ENCODE measurements at places on chromosomes 11 and 22.

GRCh38 chr11:1481483-1481825 is 5.1 kb downstream of the MOB2 start:
- no peak for DNase-seq

- DNase-seq: no peak
These were observed 2.7 kb downstream of the CAPN5 start for GRCh38 chr11:77069336-77069968.

GRCh38 chr11:47355283-47356128 is 3.0 kb upstream of the MYBPC3 start:
- DNase-seq: no peak

DNA sequence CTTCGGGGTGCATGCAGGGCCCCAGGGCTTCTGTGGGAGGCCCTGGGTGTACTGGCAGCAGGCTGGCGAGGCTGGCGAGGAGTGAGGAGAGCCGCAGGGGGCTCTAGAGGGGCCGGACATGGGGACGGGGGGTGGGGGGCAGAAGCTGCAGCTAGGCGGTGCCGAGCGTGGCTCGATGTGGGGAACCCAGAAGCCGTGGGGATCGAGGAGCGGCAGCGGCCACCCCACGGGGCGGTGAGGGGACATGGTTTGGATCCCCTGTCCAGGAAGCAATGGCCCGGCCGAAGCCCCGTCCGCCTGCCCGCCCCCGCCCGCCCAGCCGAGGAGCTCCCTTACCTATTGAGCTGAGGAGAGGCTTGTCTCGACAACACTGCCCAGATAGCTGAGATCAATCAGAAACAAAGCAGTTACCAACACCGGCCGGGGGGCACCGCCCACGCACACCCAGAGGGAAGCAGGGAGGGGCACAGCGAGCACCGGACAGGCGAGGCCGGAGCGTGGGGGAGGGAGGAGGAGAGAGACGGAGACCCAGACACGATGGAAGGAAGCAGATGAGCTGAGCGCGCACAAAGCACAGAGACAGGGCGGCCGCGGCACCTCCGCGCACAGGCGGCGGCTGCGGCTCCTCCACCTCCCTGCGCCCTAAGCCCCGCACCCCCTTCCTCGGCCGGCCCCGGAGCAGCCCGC is 38.7 kb downstream of the IGSF9B start:
- no peak for DNase-seq

- no peak for DNase-seq
These were observed 52.6 kb downstream of the PITPNB start for GRCh38 chr22:27866135-27867084.

DNA sequence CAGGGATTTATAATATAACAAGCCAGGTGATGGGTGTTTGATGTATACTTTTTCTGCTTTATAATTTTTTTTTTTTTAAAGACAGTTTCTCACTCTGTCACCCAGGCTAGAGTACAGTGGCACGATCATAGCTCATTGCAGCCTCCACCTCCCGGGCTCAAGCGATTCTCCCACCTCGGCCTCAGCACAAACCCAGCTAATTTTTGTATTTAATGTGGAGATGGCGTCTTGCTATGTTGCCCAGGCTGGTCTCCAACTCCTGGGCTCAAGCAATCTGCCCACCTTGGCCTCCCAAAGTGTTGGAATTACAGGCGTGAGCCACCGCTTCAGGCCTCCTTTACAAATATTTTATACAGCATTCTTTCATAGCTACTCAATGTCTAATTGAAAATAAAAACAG is 48.6 kb downstream of the MORC2 start:
- DNase-seq: no peak

DNA sequence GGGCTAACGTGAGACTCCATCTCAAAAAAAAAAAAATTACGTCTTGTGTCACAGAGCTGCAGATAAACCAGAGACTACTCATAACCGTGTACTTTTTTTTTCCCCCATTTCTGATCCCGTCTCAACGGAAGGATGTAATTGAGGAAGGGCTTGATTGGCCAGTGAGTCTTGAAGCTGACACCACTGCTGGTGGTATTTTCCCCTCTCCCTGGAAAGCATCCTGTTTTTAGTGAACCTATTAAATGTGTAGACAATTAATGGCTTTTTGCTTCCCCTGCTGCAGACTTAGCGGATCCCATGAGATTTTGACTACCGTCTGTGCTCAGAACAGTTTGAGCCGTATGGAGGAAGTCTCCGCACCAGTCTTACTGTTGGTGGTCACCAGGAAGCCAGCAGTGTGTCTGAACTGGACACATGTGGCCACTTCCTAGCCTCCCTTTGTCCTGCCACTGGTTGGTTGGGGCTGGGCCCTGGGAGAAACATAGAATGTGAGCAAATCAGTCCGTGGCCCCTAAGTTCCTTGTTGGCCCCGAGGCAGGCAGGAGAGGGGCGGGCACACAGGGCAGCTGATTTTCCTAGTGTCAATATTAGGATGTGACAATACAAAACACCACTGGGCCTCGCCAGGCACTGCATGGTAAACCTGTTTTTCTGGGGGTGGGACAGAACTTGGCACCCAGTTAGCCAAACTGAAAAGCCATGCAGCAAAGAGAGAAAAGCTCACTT is 3.1 kb downstream of the BIK start:
- no peak for DNase-seq

GRCh38 chr11:18384157-18384641 is 10.2 kb upstream of the LDHA start:
- no peak for DNase-seq

- DNase-seq: no peak
These were observed 174.2 kb upstream of the PDGFD start for GRCh38 chr11:104338186-104338585.

DNA sequence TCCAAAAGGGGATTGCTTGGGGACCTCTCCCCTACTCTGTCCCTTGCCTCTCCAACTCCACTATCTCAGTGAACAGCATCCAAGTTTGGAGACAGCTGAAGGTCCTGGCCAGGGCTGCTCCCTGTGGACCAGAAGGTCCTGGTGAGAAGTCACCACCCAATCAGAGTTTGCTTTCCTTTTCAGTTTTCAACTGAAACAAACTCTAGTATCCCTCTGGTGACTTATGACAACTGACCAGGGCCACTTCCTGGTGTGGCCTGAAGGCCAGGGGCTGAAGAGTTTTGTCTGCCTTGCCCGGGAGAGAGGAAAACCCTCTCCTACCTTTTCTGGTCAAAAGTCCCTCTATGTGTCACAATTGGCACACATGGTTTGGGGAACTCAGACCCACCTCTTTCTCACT is 5.1 kb downstream of the JAML start:
- no peak for DNase-seq

GRCh38 chr11:25702417-25702816 is 629.5 kb upstream of the ANO3 start:
- no peak for DNase-seq

GRCh38 chr11:133600306-133600705 is 68.0 kb upstream of the OPCML start:
- DNase-seq: no peak

GRCh38 chr11:134879931-134880330 is 467.9 kb upstream of the B3GAT1 start:
- no peak for DNase-seq

DNA sequence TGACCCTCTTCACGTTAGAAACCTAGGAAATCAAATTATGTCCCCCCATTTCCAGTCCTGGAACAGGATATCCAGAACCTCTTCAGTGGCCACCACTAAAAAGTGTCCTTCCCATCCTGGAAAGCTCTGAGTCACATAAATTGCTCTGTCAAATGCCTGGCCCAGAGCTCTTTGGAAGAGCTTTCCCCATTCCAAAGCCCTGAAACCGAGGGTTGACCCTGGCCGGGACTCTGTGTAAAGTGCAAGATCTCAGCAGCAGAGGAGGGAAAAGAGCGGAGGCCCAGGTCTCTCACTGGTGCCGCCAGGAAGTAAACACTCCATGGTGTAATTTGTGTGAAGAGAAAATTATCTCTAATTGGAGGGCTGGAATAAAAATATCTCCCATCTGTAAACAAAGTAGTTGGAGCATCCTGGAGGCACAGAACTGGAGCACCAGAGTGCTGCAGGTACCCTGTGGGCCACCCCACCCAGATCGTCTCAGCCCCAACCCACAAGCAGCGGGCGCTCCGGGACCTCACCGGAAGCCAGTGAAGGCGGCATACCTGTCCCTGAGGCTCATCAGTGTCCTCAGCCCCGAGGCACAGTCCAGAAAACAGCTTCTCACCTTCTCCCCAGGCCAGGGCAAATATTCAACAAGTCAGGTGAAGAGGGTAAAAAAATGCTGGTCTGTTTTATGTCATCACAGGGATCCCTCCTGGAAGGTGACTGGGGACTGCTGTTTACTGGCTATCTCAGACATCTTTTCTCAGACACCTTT is 4.7 kb upstream of the JAM3 start:
- DNase-seq: no peak

DNA sequence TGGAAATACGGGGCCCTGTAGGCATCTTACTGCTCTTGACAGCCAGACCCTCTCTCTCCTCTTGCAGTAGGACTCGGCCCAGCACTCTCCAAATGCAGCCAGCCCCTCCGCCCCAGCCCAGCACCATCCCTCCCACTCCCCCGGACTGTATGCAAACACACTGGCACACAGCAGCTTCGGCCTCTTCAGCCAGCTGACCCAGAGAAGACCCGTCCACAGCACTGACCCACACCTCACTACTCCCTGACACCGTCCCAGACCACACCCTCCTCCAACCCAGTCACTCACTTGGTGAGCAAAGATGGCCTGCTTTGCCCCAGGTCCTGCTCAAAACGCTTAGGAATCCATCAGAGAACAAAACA is 164.6 kb downstream of the IGLL1 start:
- no peak for DNase-seq

- no peak for DNase-seq
These were observed 106.6 kb downstream of the PRR5L start for GRCh38 chr11:36402568-36403170.

- no peak for DNase-seq
These were observed 3.5 kb downstream of the DGCR6L start for GRCh38 chr22:20316217-20316843.

DNA sequence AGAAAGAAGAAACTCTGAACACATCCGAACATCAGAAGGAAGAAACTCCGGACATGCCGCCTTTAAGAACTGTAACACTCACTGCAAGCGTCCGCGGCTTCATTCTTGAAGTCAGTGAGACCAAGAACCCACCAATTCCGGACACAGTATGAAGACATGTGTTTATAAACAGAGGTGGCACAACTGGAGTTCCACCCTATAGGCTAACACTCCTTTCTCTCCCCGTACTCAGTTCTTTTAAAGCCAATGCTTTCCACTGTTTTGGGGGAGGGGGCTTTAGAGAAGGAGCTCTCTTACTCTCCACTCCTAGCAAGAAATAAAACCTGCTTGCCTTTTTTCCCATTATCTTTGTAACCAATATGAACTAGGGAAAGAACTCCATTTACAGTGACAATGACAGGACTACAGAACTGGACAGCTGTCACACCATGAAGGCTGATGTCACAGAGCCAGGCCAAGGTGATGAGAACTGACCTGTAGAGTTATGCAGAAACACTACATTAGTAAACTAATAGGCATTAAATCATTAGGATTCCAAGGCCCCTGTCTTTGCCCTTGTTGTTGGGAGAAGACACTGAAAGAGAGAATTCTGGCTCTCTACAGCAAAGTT is 733 bp downstream of the TRIM5 start:
- DNase-seq: no peak

GRCh38 chr22:47605441-47605840 is 843.0 kb downstream of the TBC1D22A start:
- DNase-seq: no peak

DNA sequence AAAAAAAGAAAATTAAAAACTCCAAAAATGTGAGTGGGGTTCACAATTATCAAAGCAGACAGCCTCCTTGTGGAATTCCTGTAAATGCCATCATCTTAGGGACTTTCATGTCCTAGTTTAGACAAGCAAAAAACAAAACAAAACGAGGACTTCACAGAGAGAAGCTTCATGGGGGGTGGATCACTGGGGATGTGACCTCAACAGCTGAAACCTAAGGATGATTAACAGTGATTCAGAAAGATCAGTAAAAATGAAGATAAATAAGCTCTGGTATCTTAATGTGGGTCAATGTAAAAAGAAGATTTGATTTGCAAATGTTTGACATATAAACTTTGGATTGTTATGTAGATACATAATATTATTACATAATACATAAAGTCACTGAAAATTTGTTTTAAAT is 8.1 kb upstream of the OR10W1 start:
- DNase-seq: no peak

- no peak for DNase-seq
These were observed 24.6 kb downstream of the FAT3 start for GRCh38 chr11:92249156-92249753.

- no peak for DNase-seq
These were observed 18.6 kb upstream of the FGF3 start for GRCh38 chr11:69837791-69838190.

- no peak for DNase-seq
These were observed 5.4 kb downstream of the DEAF1 start for GRCh38 chr11:689625-690024.

- no peak for DNase-seq
These were observed 250.7 kb upstream of the ARHGAP20 start for GRCh38 chr11:110962921-110963320.

DNA sequence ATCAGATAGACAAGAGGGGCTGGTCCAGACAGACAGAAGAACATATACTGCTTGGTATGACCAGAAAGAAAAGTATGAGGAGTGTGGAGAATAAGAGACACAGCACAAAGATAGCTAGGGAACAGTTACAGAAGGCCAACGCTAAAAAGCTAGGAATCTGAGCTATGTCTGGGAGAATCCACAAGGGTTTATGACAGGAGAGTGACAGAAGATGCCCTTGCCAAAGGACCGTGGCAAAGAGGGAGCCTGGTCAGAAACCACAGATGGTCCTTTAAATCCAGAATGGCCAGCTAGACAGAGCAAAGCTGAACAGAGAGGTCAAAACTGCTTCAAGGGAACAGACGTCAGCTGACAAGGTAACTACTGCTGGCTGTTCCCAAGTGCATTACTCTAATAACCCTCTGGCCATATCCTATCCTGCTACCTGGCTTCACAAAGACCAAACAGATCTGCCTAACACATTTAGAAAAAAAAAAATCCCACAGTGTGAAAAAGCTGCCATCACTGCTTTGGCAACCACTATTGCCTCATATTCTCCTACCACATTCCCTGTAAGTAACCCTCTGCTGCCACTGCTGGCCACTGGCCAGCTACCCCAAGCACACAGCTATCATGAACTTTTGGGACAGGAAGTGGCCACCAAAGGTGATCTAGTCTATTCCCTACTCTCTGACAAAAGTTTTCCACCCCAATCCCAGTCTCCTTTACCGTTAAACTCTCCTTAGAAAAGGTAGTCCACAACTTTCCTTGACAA is 7.3 kb downstream of the SERGEF start:
- no peak for DNase-seq

GRCh38 chr11:101741061-101741460 is 157.3 kb upstream of the TRPC6 start:
- DNase-seq: no peak

- no peak for DNase-seq
These were observed 19.2 kb upstream of the CSF2RB start for GRCh38 chr22:36894266-36894665.

GRCh38 chr11:126122863-126123262 is 60.2 kb upstream of the CDON start:
- DNase-seq: no peak
